Activated T-cell treated with anti-CD3 and anti-CD28 coated beads, Interleukin-2, amount 50 U/mL, for 48 hours (primary cell): ENCODE measurements at places on chromosomes 12 and 14.

DNA sequence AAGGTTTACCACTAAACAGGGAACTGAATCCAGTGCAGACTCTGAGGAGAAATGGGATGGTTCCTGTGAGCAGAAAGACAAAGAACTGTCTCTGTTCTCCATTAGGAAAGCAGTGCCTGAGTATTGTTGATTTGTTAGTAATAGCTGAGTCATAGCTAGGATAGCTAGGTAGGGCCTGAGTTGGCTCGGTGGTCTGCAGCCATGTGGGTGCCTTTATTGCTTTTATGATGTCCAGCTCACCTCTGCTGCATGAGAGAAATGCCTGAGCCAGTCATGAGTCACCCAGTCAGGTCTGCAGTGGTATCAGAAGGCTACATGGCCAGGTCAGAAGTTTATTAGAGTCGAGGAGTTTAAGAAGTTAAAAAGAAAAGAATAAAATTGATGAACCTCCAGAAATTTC, 24.2 kb downstream of the TRHDE start:
- no peak for DNase-seq

DNA sequence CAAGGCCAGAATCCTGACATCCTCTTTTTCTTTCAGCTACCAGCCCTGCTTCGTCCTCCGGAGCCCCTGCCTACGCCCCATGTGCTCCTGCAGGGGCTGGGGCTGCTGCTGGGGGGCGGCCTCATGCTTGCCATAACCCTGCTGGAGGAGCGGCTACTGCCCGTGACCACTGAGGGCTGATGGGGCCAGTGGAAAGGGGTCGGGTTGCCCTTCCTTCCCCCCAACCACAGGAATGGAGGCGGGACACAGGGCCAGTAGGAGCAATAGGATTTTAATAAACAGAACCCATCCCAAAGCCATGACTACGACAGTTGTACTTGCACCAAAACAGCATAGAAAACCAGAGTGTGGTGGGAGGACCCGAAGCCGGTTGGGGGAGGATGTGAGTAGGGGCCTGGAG, 7.7 kb downstream of the SLC39A5 start:
- no peak for DNase-seq

GRCh38 chr14:60662982-60663381, 13.7 kb upstream of the SIX1 start:
- no peak for DNase-seq

DNA sequence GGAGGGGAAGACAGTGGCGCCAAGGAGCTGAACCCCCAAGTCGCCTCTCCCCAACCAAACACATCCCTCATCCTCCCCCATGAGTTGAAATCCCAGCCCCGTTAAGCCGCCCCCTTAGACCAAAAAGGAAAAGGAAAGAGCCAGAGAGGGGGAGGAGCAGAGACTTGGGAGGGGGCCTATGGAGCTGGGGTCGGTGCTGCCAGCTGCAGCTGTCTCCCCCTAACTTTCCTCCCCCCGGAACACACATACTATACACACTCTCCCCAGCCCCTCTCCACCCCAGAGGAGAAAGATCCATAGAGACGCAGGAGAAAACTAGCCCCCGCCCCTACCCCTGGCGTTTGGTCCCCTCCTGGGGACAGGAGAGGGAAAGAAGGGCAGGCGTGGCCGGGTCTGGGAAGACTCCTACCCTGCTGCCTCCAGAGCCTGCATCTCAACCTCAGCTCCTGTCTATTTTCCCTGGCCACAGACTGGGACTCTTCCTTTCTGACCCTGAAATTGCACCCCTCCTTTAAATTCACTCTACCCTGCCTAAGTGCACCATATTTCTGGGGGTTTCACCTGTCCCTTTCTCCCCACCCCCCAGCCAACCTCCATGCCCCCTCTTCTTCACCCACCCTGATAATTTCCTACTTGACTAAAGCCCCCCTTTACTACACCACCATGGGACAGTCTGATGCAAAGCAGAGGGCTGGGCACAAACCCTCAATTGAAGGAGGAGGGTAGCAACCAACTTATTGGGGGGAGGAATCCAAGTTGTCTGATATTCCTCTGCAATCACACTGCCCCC, 1.7 kb upstream of the HOXC9 start:
- DNase-seq, result no peak

- no peak for DNase-seq
Observed at GRCh38 chr14:54895683-54896082, 6.9 kb downstream of the GCH1 start.

GRCh38 chr14:34036319-34036766, 85.5 kb upstream of the EGLN3 start:
- DNase-seq, result no peak

DNA sequence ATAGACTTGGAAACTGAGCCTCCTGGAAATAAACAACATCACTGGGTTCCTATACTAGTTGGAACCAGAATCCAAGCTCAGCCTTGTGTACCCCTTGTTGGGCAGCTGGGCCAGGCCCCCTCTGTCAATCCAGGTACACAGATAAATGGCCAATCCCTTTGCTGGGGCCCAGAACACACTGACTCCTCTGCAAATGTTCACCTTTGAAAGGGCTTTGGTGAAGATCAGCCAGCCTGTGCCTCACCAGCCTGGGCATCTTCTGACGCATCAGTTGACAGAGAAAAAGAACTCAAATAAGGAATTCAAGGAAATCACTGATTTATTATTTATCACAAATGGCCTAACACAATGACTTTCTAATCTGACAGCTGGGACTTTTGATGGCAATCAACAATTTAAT, 1090.2 kb downstream of the BCL11B start:
- DNase-seq, result peak; percentile 58

GRCh38 chr14:25231004-25231403, 181.1 kb upstream of the STXBP6 start:
- DNase-seq, result no peak

GRCh38 chr14:82872494-82872893, 1338.8 kb upstream of the SEL1L start:
- no peak for DNase-seq

DNA sequence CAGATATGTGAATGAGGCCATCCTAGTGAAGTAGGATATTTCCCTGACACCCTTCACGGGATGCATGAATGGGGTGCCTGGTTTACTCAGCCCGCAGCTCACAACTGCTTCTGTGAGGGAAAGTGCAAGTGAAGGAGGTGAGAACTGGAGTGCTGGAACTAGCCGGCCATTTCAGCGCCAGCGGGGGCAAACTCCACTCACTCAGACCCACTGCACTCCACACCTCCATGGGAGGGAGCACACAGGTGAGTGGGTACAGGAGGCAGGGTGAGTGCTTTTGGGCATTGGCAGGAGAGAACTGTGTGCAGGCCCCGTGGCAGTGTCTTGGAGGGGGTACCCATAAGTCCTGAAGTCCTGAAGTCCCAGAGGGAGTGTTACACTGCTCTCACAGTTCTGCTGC, 1008.4 kb downstream of the SLC6A15 start:
- no peak for DNase-seq

DNA sequence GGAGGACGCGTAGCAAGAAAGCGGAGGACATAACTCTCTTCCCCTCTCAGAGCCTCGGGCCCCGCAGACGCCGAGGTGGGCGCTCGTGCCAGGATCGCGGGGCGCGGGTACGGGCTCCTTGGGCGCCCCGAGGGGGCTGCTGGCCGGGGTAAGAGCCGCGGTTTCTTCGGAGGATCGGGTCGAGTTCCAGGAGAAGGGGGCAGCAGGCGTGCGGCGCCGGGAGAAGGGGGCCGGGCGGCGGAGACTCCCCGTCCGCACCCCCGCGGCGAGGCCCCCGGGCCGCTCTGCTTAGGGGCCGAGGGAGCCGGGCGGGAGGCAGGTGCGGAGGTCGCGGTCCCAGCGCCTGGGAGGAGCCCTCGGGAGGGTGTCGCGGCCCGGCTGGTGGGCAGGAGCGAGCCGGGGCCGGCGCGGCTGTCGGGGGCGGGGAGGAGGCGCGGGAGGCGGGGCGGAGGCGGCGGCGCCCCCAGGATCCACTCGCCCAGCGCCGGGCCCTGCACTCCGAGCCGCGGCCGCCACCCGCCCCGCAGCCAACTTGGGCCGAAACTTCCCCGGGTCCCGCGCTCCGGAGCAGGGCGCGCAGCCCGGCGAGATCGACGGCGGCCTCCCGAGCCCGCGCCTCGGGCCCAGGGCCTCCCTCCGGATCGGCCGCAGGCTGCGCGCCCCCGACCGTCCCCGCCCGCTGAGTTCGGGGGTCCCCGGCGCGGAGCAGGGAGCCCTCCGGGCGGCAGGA, 64.4 kb downstream of the FBXL14 start:
- no peak for DNase-seq

GRCh38 chr12:122080149-122081082, 1.9 kb downstream of the MLXIP start:
- DNase-seq, result peak; percentile 53

- no peak for DNase-seq
Observed at GRCh38 chr14:90440021-90440451, 43.2 kb downstream of the CALM1 start.

DNA sequence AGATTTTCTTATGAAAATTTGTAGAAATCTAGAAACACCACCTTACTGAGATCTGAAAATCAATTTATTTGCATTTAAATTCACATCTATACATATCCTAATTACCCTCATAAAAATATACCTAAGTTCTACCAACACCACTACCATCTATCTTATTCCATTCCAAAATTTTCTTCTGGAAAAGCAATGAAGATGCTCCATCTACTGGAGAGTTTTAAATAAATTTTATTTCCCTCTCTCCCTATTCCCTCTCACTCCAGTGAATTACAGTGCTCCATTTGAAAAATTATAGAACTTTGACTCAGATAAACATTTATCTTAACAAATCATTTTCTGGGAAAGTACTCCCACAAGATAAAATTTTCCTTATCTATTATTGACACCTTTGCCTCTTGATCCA, 2.3 kb upstream of the C14orf39 start:
- DNase-seq, result no peak

GRCh38 chr12:20368114-20368650, at the start of gene PDE3A:
TSS of gene PDE3A (plus strand) at chr12:20368537. CDS start at chr12:20369285, 748 bp downstream.
- no peak for DNase-seq

- no peak for DNase-seq
Observed at GRCh38 chr14:100815478-100816285, 10.2 kb upstream of the MEG3 start.

DNA sequence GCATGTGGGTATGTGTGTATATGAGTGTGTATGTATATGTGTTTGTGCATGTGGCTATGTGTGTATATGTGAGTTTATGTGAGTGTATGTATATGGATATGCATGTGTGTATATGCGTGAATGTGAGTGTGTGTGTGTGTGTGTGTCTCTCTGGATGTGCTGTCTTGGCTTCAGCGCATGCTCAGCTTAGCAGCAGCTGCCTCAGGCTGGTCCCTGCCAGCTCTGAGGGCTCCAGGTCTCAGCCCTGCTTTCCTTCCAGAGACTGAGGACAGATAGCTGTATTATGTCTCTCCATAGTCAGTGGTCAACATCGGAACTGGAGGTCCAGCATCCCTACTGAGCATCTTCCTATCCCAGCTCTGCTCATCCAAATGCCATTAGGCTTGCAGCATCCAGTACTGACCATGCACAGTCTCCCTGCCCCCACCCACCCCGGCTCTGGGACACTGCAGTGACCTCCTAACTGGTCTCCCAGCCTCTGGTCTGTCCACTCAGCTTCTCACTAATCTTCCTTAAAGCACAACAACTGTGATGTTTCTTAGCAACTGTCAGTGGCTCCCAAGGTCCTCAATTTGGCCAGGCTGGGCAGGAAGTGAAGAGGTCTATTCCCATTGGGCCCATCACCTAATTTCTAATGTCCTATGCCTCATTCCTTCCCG, 22.8 kb downstream of the FAIM2 start:
- DNase-seq, result no peak

DNA sequence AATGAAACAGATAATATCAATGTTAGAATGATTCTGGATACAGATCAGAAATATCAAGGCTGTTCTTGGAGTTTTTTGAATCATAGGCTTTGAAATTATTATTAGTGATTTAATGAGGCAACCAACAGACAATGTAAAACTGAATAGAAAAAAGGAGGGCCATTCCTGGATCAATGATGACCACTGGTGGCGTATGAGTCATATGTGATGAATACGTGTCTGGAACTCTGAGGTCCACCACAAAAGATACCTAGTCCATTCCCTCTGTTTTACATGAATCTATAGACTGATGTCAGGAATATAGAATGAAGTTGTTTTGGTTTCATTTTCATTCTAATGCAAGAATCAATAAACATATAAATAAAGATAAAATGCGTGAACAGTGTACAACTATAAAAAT, 78.3 kb upstream of the RTL1 start:
- no peak for DNase-seq

DNA sequence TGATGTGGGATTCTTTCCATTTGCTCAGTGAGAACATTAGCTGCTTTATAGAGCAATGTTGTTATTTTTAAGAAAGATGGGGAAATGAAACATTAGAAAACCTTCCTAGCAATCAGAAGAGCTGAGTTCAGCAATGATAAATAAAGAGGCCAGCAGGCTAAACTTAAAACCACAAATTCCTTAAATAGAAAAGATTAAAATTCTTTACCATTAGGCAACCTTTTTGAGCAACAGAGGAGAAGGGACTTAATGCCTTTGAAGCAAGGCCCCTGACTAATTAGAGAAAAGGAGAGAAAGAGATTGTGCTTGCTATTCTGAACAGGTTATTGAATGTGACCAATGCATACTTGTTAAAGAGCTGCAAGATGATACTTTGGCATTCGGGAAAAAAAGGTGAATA, 160.8 kb upstream of the LMO3 start:
- no peak for DNase-seq

DNA sequence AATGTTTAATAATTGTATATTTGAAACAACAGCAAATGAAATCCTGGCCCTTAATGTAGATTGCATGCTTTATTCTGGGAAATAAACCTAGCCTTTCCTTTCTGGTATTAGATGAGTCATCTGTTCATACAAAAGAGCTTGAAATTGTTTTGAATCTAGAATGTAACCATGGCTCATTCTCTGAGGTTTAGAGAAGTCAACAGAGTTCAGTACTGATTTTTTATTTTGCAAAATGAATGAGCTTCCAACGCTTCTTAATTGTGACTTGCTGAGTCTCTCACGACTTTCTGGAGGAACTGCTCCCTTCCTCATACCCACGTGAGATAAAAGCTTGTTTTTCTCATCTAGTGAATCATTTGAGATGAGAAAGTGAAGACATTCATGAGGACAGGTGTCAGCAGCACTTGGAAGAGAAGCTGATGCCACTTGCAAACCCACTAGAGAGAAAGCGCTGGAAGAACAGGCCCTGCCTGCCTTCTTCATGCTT, 509.6 kb downstream of the VRK1 start:
- peak; percentile 39 for DNase-seq

DNA sequence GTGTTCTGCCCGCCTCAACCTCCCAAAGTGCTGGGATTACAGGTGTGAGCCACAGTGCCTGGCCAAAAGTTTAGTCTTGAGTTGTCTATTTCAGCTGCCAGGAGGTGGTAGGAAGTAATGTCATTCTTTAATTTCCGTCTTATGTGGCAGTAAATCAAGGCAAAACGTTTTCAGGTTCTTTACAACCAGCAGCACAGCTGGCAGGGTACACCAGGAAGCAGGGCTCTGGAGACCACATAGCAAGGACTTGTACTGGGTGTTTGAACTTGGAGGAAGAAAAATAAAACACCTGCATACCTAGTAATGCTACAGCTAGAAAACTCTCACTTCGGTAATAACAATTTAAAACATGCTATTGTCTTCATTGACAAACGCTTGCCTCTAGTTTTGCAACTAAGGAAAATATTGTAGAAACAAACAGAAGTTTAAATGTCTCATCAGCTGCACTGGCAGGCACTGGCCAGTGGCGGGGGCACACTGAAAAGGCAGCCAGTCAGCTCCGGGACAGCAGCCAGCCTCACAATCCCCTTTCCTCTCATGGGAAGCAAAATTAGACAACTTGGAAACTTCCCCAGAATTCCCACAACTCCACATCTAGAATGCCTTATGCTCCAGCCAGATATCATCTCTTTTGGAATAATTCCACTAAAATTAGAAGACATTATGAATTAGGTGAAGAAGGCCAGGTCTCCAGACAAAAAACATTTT, 72.2 kb downstream of the CLIP1 start:
- no peak for DNase-seq
